ENCODE measurements at places on chromosomes 5 and 9.

- no peak for DNase-seq
Measured at GRCh38 chr5:154406231-154406630, 39.6 kb upstream of the SAP30L start.

DNA sequence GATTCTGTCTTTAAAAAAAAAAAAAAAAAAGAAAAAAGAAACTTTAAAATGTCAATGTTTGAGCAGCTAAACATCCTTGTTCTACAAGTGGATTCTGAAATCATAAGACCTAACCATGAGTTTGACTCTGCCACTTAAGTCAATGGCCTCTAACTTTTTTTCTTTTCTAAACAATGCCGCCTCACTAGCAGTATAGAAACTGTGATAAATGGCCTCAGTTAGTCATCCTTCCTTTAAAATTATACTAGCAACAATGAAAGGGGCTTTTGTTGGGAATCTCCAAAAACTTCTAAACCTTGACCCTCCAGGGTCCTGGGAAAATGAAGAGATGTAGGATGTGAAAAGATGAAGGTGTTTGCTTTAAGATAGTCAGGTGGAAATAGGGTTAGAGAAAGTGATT is 71.1 kb downstream of the FBXL7 start:
- DNase-seq: no peak

- no peak for DNase-seq
Measured at GRCh38 chr9:121563881-121564460, 64.3 kb upstream of the GGTA1 start.

- no peak for DNase-seq
Measured at GRCh38 chr5:135075621-135076020, 41.6 kb upstream of the PITX1 start.

DNA sequence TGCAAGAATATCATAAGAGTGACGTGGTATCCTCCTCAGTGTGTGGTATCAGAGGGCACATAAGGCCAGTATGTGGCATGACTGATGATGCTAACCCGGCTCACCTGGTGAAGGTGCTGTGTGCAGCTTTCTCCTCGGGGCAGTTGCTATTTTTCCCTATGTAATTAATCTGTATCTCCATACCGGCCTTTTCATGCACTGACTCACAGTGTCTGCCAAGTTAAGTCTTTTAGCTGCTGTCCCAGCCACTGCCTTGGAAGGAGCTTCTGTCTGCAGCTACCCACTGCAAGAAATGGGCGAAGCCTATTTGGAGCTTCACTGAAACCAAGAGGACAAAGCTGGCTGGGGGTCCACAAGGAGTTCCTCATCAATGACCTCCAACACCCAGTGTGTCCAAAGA is 46.0 kb downstream of the NXNL2 start:
- no peak for DNase-seq
